Mesangial cell (primary cell): ENCODE measurements at places on chromosomes 11 and 22. TPM values are rescaled to one million over a fixed set of nuclear protein-coding genes. Genes with fewer than 3 reads are reported as not detected.

The FAM181B gene
- 0.33 and 0.38 TPM in 2 replicates for total RNA-seq

The P4HA3 gene
- 1.6 and 3.9 TPM in 2 replicates for total RNA-seq

The ALKBH8 gene
- 2.8 and 4.1 TPM in 2 replicates for total RNA-seq

The OR51I1 gene
- not detected in 2 replicates for total RNA-seq

The MPEG1 gene
- total RNA-seq: not detected in 2 replicates

The KRTAP5-5 gene
- total RNA-seq: not detected in 2 replicates

The NPAS4 gene
- total RNA-seq: 0.13 TPM in 1 of 2 replicates, not detected in the other

The VWA5A gene
- 3.1 and 16.7 TPM in 2 replicates for total RNA-seq

The TRIM29 gene
- 0.16 and 0.51 TPM in 2 replicates for total RNA-seq

The CLP1 gene
- 13.6 and 14.7 TPM in 2 replicates for total RNA-seq

The ATG13 gene
- 55.4 and 83.0 TPM in 2 replicates for total RNA-seq

The C11orf97 gene
- not detected in 2 replicates for total RNA-seq

The SCGB1C1 gene
- 1.9 TPM in 1 of 2 replicates, not detected in the other for total RNA-seq

The ABCC8 gene
- not detected in 2 replicates for total RNA-seq

The ANGPTL5 gene
- not detected in 2 replicates for total RNA-seq

The NCF4 gene
- total RNA-seq: not detected in 2 replicates

The TOMM22 gene
- 36.4 and 66.8 TPM in 2 replicates for total RNA-seq

The GRK3 gene
- total RNA-seq: 0.76 and 0.81 TPM in 2 replicates

The MMP8 gene
- not detected in 2 replicates for total RNA-seq

The SELENOM gene
- 96.8 and 123 TPM in 2 replicates for total RNA-seq

The SERPING1 gene
- total RNA-seq: 5.1 and 28.6 TPM in 2 replicates

The CRYBB3 gene
- total RNA-seq: not detected in 2 replicates

The MMP27 gene
- total RNA-seq: not detected in 2 replicates

The NRIP3 gene
- 3.8 and 16.9 TPM in 2 replicates for total RNA-seq

The OR8U1 gene
- total RNA-seq: not detected in 2 replicates

The OR4C45 gene
- not detected in 2 replicates for total RNA-seq

The KCNJ1 gene
- 0.13 TPM in 1 of 2 replicates, not detected in the other for total RNA-seq

The BBOX1 gene
- total RNA-seq: 0.13 TPM in 1 of 2 replicates, not detected in the other

The SLCO2B1 gene
- total RNA-seq: 2.3 and 25.1 TPM in 2 replicates

The FADS3 gene
- total RNA-seq: 42.4 and 63.6 TPM in 2 replicates

The HTR3A gene
- total RNA-seq: not detected in 2 replicates

The SMTNL1 gene
- not detected in 2 replicates for total RNA-seq

The PES1 gene
- 55.5 and 80.2 TPM in 2 replicates for total RNA-seq

The BBS1 gene
- 24.9 and 52.4 TPM in 2 replicates for total RNA-seq

The CELF1 gene
- total RNA-seq: 56.9 and 71.4 TPM in 2 replicates

The ETS1 gene
- total RNA-seq: 62.0 and 77.7 TPM in 2 replicates

The RAC2 gene
- 56.3 and 104 TPM in 2 replicates for total RNA-seq

The CCDC15 gene
- 0.25 and 2.3 TPM in 2 replicates for total RNA-seq

The RAB36 gene
- 4.7 and 8.9 TPM in 2 replicates for total RNA-seq

The SCO2 gene
- total RNA-seq: 0.33 and 2.7 TPM in 2 replicates

The OAF gene
- 23.0 and 35.4 TPM in 2 replicates for total RNA-seq

The GLYAT gene
- total RNA-seq: not detected in 2 replicates

The PRRG4 gene
- total RNA-seq: 0.16 and 1.1 TPM in 2 replicates
